Thoracic aorta (tissue), 2 donors: ENCODE measurements at places on chromosomes 16 and 17.

DNA sequence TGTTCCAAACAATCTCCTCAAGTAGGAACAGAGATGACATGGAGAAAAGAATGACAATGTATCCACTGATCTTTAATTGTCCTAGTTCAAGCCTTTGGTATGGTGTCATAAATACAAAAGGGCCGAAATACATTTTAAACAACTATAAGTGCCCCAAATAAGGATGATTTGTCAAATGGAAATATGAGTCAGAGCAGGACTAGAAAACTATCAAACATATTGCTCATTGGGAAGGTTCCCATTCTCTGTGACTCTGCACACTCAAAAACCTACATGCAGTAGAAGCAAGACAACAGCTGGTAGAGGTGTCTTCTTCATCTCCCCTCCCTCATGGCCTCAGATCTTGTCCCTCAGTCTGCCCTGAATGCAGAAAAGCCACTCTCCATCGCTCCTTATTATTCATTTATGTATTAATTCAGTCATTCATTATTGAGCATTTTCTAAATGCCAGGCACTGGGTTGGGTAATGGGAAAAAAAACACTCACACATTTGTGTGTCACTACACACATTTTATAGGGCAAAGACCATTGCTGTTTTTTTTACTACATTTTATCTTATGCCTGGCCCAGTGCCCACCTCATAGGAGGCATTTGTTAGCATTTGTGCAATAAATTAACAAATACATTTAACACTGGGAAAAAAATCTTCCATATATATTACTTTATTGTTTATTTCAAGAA, 10.1 kb downstream of the CA10 start:
- no peak for DNase-seq

DNA sequence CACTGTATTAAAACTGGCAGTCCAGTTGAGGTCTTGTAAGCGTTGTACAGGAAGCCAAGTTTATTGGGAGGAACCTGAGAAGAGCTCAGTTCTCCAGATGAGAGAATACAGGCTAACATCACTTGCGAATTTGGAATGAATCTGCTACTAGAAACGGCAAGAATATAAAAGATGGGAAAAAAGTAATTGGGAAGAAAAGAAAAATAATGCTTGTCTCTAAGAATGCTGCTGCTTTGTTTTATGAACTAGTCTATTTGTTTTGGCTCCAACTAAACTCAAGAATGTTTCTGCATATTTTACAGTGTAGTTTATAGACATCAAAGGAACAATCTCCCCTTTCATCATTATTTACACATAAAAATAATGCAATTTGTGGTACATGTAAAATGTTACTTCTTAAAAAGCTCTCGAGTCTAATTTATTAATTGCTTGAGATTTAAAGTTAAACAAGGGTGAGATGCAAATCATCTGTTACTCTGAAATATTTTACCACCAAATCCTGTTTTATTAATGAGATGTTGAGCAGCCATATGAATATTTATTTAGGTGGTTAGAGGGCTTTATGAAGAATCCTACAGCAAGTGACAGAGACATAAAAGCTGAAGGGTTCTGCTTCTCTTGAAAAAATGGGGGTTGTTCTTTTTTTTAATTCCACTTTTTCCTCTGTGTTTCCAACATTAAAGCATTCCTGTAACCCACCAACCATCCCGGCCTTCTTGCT, 162.1 kb upstream of the AXIN2 start:
- DNase-seq: no peak

DNA sequence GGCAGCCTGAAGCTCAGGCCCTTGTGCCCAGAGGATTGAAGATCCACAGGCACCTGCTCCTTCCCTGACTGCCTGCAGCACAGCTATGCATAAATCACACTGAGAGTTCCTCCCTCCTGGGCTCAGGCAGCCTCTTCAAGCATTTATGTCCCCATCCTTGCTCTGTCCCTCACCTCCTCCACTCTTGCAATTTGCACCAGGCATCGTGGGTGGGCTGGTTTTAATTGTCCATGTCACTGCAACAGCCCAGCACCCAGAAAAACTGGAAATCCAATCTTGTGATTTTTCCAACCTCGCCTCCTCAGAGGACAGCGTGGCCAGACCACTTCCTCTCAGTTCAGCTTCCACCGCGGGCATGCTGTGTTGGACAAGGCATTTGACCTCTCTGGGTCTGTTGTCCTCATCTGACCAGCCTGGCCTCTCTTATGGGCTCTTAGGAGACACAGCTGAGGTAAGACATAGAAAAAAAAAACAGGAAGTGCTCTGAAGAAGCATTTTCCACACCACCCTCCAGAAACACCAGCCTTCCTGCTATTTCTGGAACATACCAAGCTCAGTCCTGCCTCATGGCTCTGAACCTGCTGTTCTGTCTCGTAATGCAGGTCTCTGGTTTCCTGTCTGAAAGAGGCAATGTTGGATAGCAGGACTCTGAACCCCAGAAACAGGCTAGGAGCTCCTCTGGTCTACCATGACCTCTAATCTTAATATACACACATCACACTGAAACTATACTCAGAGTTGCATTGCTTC, 8.3 kb downstream of the TMEM114 start:
- no peak for DNase-seq

- DNase-seq: no peak
Measured at GRCh38 chr17:5282642-5283217, 646 bp downstream of the RABEP1 start.

DNA sequence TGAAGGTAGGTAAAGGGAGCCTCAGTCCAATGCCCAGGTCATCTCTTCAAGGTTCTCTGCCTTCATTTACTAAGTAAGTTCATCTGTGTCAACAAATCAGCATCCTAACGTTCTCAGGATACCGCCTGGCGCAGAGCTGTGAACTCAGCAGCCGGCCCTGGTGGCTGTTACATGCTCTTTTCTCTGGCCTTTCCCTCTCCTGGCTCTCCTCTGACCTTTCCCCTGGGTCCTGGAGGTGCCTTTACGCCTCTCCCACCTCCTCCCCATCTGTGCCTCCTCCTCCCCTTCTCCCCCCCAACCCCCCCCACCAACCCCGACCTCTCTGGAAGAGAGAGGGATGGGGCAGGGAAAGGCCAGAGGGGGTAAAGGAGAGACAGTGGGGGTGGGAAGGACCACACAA, 19.5 kb downstream of the COTL1 start:
- DNase-seq: no peak

- DNase-seq: no peak
Measured at GRCh38 chr17:12522336-12522735, 143.4 kb upstream of the MYOCD start.

GRCh38 chr17:16912021-16912962, 59.6 kb downstream of the TNFRSF13B start:
- DNase-seq: no peak

DNA sequence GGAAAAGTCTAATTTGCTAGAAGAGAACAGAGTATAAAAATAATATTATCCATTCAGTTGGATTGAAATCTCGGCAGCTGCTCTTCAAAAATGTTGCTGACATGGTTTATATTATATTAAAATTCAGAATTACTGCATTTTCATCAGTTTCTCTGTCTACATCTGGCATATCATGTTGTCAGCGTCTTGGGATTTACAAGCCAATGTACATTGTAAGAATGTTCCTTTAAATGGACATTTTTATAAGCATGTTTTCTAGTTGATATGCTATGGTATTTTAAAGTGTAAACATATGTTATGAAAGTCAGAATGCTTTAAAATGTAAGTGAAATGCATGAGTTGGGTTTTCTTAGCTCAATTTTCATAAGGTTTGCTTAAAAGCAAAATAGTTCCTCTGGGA, 528.1 kb upstream of the CDH8 start:
- no peak for DNase-seq

GRCh38 chr16:49168126-49168525, 113.5 kb downstream of the CBLN1 start:
- no peak for DNase-seq

DNA sequence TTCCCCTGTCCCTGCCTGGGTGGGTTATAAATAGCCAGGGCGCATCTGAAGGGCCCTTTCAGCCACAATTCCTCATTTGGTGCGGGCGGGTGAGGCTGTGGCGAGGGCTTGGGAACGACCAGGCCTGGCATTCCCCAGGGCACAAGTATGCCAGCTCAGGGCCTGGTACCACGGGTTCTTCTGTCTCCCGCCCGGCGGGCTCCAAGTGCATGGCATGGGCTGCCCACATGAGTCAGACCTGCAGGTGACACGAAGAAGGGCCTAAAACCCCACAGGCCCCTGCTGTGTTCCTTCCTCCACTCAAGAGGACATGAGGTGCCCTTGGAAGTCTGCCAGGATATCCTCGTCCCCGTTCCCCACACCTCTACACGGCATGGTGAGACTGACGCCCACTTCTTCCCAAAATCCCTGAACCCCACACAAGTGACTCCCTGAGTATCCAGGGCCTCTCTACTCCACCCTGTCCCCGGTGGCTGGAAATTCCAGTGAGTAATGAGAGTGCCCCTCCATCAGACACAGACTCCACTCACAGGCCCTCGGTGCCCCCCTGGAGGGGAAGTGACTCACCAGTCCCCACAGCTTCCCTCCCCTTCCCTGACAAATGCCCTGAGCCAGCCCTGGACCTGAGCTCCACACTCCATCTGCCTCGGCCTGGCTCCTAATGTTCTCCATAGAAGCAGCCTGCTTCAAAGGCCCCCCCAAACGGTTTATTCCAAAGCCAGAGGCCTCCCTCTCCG, 68.8 kb downstream of the ABR start:
- peak; percentile 92 for DNase-seq

DNA sequence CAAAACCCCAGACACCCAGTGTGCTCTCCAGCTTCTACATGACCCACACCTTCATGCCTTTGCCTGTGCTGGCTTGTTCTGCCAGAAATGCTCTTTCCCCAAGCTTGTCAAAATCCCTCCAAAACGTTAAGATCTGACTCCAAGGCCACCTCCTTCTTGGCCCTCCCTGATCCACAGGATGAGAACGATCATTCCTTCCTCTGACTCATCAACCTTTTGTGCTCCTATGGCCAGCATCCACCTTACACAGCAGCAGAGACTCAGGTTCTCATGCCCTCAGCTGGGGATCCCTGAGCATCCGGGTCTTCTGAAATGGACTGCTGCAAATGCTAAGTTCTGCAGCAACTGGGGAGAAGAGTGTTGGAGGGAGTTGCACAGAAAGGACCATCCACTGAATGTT, 2.9 kb downstream of the ZBTB4 start:
- DNase-seq: no peak

DNA sequence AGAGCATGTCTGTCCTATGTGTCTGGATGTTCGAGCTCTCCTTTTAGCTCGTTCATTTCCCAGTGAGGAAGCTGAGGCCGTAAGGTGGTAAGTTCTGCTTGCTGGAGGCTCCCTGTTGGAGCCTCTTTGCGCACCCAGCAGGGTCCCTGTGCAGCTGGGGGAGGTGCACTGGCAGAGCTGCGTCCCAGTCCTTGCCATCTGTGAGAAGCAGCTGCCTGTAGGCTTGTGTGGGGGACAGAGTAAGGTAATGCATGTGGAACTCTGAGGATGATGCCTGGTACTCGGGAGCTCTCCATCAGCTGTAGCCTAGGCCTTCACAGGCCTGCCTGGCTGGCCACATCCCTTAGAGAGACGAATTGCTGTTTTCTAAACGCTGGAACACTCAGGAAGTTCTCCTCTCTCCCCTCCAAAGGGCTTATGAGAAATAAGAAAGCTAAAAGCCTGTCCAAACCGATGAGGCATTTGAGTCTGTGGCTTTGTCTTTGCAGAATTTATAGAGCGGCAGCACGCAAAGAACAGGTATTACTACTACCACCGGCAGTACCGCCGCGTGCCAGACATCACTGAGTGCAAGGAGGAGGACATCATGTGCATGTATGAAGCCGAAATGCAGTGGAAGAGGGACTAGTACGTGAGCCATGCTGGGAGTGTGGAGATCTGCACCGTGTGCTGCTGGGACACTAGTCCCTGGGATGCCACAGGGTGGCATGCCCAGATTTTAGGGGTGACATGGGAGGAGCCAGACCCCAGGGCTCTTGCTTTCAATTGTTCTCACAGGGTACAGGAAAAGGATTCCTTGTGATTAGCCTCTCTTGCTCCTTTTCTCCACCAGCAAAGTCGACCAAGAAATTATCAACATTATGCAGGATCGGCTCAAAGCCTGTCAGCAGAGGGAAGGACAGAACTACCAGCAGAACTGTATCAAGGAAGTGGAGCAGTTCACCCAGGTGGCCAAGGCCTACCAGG, 1.6 kb downstream of the NDUFB10 start:
- no peak for DNase-seq

GRCh38 chr17:1119924-1120323, 59.9 kb downstream of the ABR start:
- DNase-seq: no peak

- DNase-seq: no peak
Measured at GRCh38 chr17:64123114-64123513, 6.8 kb downstream of the ERN1 start.

DNA sequence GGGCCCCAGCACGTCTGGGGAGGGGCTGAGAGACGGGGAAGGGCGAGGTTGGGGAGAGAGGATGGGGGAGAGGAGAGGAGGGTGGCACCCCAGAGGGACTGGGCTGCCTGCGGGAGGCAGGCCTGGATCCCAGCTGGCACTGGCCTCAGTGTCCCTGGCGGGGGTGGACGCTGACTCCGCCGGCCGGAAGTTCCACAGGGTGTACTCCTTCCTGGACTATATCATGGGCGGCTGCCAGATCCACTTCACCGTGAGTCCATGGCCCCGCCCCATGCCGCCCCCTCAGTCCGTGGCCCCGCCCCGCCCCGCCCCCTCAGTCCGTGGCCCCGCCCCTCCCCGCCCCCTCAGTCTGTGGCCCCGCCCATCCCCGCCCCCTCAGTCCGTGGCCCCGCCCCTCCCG, 11.3 kb downstream of the CPNE7 start:
- no peak for DNase-seq

GRCh38 chr16:14485121-14485551, 144.9 kb downstream of the PARN start:
- no peak for DNase-seq

- no peak for DNase-seq
Measured at GRCh38 chr17:77480509-77481215, 339.9 kb downstream of the SEC14L1 start.
